ENCODE measurements at places on chromosomes 1 and 21. TPM values are rescaled to one million over a fixed set of nuclear protein-coding genes. Genes with fewer than 3 reads are reported as not detected.

Gene TBX15
- total RNA-seq = not detected

DNA sequence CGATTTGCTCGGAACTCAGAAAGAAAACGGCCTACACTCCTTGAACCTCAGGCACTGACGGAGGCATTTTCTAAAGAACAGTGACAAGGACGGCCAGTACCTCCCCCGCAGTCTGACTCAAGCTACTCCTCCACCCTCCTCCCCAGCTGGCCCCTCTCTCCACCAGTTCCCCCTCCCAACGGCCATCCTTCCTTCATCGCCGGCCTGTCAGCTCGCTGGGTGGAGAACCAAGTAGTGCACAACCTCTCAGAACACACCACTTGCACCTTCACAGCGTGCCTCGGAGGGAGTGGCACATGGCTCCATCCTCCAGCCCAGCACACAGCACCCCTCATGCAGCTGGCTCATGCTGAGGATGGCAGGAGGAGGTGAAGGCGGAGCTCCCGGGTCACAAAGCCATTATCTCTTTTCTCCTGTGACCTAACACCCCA lies 58.8 kb downstream of the TOR1AIP2 start:
- H3K4me3 ChIP-seq = no peak overlapping the region
- H3K27ac ChIP-seq = no peak overlapping the region
- no peak for DNase-seq
- H3K4me1 ChIP-seq = peaks cover 20% of the 10 kb centered on the region
- H3K36me3 ChIP-seq = no peaks in the 10 kb centered on the region

DNA sequence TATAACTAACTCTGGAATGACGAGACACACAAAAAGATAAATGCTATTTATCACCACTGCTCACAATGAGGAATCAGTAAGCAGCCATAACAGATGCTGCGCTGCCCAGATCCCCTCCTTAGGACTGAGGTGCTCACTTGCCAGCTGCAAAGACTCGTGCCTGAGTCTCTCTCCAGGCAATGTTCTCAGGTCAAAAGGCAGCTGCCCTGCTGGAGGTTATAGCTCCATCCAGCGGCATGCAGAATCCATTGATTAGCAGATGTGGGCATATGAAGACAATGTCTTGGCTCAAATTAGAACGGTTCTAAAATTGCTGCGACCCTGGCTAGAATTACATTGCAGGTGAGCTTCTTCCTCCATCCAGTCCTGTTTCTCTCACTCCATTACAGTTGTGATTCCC lies 328.2 kb upstream of the CHRM3 start:
- DNase-seq = no peak
- H3K36me3 ChIP-seq = no peaks in the 10 kb centered on the region
- H3K4me3 ChIP-seq = no peak overlapping the region

Gene GNG12
- total RNA-seq = 0.12 TPM

DNA sequence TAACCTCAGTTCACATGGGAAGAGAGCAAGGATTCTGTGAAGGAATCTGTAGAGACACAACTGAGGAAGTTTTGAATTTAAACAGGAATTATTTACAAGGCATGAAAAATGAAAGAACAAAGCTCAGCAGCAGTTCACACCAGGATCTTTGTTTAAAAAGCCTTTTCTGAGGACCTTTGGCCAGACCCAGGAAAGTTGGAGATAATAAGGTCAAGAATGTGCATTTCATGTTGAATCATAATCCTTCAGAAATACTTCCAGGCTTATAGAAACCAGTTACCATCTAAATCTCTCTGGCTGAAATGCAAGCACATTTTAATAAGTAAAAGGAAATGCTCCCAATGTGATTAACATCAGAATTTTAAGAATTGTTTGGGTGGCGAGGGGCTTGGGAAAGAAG lies 2.7 kb downstream of the CLIC6 start:
- no peaks in the 10 kb centered on the region for H3K36me3 ChIP-seq
- H3K27me3 ChIP-seq = peaks cover 67% of the 10 kb centered on the region
- H3K27ac ChIP-seq = no peak overlapping the region
- peak overlapping the region; percentile 29 for H3K4me3 ChIP-seq
- DNase-seq = no peak

GRCh38 chr1:42350086-42350485 lies 15.1 kb upstream of the FOXJ3 start:
- no peaks in the 10 kb centered on the region for H3K36me3 ChIP-seq
- no peak overlapping the region for H3K4me3 ChIP-seq
- no peaks in the 10 kb centered on the region for H3K4me1 ChIP-seq
- no peak for DNase-seq

Gene CHIA
- not detected for total RNA-seq

Gene MTX1
- 61.8 TPM for total RNA-seq

GRCh38 chr1:110319332-110320167 lies 19.6 kb upstream of the RBM15 start:
- H3K27me3 ChIP-seq = peaks cover 10% of the 10 kb centered on the region
- H3K4me1 ChIP-seq = no peaks in the 10 kb centered on the region
- H3K27ac ChIP-seq = no peak overlapping the region
- no peak overlapping the region for H3K4me3 ChIP-seq

DNA sequence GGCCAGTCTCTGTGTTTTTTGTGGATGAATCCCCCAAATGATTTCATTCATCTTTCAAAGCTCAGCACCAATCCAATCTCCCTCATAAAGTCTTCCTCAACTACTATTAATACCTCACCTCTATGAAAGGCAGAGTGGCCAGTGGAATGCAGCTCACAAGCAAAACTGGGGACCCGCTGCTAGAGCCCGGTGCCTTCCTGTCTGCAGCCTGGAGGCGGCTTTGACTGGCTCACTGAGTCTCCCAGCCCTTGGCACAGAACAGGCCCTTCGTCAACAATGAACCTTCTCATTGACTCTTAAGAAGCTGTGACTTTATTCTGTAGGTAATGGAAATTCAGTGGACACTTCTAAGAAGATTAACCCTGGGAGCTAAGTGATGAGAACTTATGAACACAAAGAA lies 86.8 kb upstream of the RAB4A start:
- H3K4me1 ChIP-seq = peaks cover 15% of the 10 kb centered on the region
- no peak overlapping the region for H3K4me3 ChIP-seq
- DNase-seq = no peak
- no peaks in the 10 kb centered on the region for H3K36me3 ChIP-seq
- no peak overlapping the region for H3K27ac ChIP-seq
- peaks cover 11% of the 10 kb centered on the region for H3K27me3 ChIP-seq

DNA sequence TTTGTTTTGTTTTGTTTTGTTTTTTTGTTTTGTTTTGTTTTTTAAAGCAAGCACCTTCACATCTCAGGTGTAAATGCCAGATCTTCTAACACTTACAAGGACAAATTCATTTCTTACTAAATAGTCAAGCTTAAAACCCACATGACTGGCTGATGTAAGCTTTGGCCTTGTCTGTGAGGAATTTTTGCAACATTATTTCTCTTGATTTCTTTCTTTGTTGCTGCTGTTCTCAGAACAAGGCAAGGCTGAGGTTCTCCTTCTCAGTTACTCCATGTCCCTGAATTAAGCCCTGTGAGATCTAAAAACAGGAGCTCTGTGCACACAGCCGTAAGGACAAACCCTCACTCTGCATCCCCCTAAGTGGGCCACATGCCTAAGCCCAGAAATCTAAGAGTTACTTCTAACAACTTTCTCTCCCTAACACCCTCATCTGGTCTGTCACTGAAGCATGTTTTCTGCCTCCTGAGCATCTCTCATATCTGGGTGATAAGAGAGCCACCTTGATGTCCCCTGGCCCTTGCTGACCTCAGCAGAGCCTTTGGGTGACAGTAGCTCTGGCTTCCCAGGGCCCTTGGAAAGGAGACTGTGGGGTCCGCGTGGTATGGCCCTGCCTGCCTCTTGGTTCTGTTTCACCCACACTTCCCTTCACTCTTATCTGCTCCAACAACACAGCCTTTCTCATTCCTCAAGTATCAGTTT lies 81.2 kb upstream of the HOOK1 start:
- H3K36me3 ChIP-seq = peaks cover 10% of the 10 kb centered on the region
- no peak overlapping the region for H3K4me3 ChIP-seq
- H3K4me1 ChIP-seq = peaks cover 27% of the 10 kb centered on the region
- no peaks in the 10 kb centered on the region for H3K27me3 ChIP-seq
- no peak overlapping the region for H3K27ac ChIP-seq

Gene LRRC8D
- 43.3 TPM for total RNA-seq

Gene OR2T33
- not detected for total RNA-seq

- DNase-seq = no peak
- H3K36me3 ChIP-seq = no peaks in the 10 kb centered on the region
- no peak overlapping the region for H3K4me3 ChIP-seq
- no peaks in the 10 kb centered on the region for H3K27me3 ChIP-seq
Measured at GRCh38 chr1:163875200-163875926, 553.6 kb downstream of the NUF2 start.

GRCh38 chr1:29177022-29177705 lies 4.5 kb downstream of the SRSF4 start:
- H3K27me3 ChIP-seq = no peaks in the 10 kb centered on the region
- no peak for DNase-seq
- H3K27ac ChIP-seq = no peak overlapping the region
- peaks cover 55% of the 10 kb centered on the region for H3K4me1 ChIP-seq
- H3K4me3 ChIP-seq = peak overlapping the region; percentile 11

DNA sequence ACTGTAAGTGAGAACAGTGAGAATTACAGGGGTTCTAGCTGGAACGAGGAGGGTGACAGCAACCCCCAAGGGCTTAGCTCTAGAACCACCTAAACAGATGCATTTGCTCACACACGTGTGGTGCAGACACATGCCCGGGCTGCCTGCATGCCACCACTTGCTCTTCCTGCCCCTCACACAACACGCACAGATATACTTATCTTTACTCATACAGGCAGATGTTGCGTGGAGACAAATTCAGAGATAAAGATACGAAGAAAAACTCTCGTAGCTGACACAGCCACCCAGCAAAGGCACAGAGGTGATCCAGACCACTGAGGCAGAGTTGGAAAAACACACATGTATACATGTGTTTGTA lies 13.5 kb downstream of the VANGL1 start:
- H3K27me3 ChIP-seq = peaks cover 1% of the 10 kb centered on the region
- peaks cover 34% of the 10 kb centered on the region for H3K36me3 ChIP-seq
- no peak for DNase-seq
- H3K4me1 ChIP-seq = peaks cover 32% of the 10 kb centered on the region
- H3K4me3 ChIP-seq = no peak overlapping the region
- peak overlapping the region; percentile 9 for H3K27ac ChIP-seq

DNA sequence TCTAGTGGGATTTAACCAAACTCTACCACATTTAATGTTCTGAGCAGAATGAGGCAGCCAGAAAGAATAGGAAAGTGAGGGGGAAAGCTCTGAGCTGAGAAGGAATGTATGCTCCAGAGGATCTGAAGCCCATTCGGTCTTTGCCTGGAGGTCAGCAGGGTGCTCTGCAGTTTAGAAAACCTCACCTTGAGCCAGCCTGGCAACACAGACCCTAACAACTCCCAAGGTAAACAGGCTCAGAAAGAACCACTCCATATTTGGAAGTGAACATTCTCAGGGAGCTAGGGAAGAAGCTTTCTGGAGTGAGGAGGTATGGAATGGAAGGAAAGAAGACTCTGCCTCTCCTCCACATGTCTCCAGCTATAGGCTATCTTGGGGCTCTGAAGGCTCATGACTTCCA lies 398.8 kb downstream of the SEC16B start:
- H3K27ac ChIP-seq = no peak overlapping the region
- H3K4me3 ChIP-seq = no peak overlapping the region
- no peaks in the 10 kb centered on the region for H3K4me1 ChIP-seq
- H3K27me3 ChIP-seq = no peaks in the 10 kb centered on the region

DNA sequence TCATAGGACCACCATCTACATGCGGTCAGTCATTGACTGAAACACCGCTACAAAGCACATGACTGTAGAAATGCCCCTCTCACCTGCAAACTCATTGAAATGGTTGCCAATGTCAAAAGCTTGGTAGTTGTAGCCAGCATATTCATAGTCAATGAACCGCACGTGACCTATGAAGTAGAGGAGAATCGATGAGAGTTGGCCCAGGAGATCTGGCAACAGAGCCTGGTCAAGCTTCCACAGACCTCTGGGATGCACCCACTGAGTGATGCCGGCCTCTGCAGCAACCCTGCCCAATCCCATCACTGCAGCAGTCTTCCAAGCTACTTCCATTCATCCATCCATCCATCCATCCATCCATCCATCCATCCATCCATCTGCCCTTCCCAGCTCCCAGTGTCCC lies 11.9 kb downstream of the ETNK2 start:
- H3K4me1 ChIP-seq = no peaks in the 10 kb centered on the region
- peaks cover 8% of the 10 kb centered on the region for H3K27me3 ChIP-seq
- no peak overlapping the region for H3K27ac ChIP-seq
- no peaks in the 10 kb centered on the region for H3K36me3 ChIP-seq

Gene CD247
- total RNA-seq = 237 TPM

GRCh38 chr1:177585302-177586220 lies 384.3 kb downstream of the SEC16B start:
- no peaks in the 10 kb centered on the region for H3K4me1 ChIP-seq
- no peaks in the 10 kb centered on the region for H3K27me3 ChIP-seq
- no peak overlapping the region for H3K4me3 ChIP-seq
- DNase-seq = no peak
- H3K27ac ChIP-seq = no peak overlapping the region

DNA sequence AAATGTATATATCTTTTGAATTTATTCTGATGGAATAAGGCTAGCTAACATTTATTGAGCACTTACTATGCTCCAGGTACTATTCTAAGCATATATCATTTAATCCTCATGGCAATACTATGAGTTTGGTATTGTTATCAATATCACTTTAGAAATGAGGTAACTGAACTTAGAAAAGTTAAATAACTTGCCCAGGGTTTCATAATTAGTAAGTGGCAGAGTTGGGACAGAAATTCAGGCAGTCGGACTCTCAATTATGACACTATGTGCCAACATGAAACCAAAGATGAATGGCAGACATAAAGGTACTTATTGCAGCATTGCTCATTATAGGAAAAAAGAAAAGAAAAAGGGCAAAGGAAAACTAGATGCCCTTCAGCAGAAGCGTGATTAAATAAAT lies 48.2 kb downstream of the RAB3GAP2 start:
- H3K27ac ChIP-seq = no peak overlapping the region
- H3K4me1 ChIP-seq = peaks cover 7% of the 10 kb centered on the region
- peaks cover 1% of the 10 kb centered on the region for H3K27me3 ChIP-seq
- DNase-seq = no peak
- H3K36me3 ChIP-seq = peaks cover 11% of the 10 kb centered on the region

DNA sequence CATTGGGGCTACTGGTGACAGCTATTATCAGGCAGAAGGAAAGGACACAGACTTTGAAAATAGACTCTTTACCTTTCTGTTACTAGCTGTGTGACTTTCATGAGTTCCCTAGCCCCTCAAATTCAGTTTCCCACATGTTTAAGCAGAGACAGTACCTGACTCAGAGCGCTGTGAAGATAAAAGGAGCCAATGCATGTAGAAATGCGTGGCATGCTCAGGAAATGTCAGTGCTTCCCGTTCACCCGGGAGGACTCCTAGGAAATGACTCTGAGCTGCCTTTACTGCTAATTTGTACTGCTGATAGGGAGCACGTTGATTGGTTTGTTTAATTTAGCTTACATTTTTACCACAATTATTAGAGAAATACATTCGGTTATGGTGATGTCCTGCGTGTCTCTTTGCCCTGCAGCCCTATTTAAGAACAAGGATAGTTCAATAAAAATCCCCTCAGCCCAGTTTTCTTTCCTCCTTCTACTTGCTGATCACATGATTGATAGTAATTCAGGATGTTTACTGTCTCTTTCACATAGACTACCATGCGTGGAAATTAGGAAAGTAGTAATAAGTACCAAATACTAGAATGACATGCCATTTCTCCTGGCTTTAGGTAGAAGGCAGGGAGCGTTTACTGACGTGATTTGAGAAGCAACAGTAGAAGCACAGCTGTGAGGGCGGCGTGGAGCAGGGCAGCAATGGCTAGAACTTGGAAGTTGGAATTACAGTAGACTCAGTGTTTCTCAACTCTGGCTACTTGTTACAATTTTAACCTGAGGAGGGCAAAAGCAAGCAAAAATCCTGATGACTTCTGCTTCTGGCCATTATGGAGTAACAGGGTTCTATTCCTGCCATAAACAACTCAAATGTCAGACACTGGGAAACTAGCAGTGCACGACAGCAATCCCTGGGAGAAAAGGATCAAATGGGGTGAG lies 15.9 kb downstream of the PDIK1L start:
- H3K36me3 ChIP-seq = peaks cover 4% of the 10 kb centered on the region
- H3K4me1 ChIP-seq = peaks cover 65% of the 10 kb centered on the region
- H3K27me3 ChIP-seq = no peaks in the 10 kb centered on the region

Data from activated T-helper 1 cell treated with anti-CD3 and anti-CD28 coated beads, Interleukin-12 subunit alpha, Interleukin-12 subunit beta, Interleukin-2, Interleukin-4 antibody, amounts not matched to agents 30 ng/mL and 10 ng/mL and 1 ng/mL, durations not matched to agents 14 hours and 24 hours and 36 hours (primary cell).